ENCODE measurements at places on chromosomes 1 and 21.
A peak's percentile ranks its signal among the peaks of the same experiment; 100 is the strongest.

DNA sequence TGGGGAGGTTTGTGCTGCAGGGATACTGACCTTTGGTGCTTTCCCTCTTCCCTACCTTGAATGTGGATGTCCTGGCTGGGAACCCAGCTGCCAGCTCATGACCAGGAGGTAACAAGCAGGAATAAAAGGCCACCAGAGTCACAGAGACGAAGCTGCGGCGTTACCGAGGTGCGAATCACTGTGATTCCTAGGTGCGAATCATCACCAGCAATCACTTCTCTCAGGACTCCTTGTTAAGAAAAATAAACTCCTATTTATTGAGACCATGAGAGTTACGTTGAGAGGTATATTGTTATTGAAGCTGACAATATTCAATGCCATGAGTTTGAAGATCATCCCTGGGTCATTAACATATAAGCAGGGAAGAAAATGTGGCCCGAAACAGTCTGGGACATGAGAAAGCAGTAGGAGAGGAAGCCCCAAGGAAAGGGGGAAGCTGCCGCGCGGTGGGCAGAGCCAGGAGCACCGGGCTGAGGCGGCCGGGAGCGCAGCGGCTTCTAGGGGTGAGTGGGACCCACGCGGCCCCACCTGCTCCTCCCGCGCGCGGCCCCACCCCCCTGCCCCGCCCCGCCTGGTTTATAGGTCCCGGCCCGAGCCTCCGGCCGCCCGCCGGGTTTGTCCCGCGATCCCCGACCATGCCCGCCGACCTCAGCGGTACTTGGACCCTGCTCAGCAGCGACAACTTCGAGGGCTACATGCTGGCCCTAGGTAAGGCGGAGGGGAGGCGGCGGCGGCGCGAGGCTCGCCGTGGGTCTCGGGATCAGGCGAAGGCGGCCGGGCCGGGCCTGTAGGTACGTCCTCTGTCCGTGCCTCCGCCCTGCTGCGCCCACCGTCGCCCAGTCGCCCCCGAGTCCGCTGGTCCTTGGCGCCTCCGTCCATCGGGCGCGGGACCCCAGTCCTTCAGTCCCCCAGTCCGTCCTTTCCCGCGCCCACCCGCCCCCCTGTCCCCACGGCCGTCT, at the start of gene RBP7:
TSS of gene RBP7 (plus strand) at position 605 of the 959 bp plus-strand sequence. CDS start at position 636, 31 bp downstream.
- peak; percentile 14 for DNase-seq

GRCh38 chr1:232878086-232878485, 72.3 kb upstream of the NTPCR start:
- DNase-seq = no peak

- no peak for DNase-seq
These were observed 16.2 kb downstream of the MASP2 start for GRCh38 chr1:11030865-11031264.

DNA sequence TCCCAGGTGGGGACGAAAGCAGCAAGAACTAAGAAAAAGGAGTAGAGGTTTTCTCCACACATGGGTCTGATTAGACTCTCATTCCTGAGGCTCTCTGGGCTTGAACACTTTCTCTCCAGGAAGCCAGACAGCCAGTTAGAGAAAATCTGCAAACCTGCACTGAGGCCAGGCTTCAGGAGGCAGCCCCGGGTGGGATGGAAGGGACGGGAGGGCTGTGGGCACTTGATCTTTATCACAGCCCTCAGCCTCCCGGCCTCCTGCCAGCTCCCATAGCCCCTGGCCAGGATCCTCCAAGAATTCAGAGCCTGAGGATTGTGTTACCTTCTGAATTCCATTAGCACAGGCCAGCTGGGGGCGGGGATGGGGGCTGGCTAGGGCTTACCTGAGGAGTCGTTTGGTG, 40.1 kb downstream of the SERTAD4 start:
- DNase-seq = no peak

- DNase-seq = no peak
These were observed 131.8 kb downstream of the MIS18A start for GRCh38 chr21:32147041-32147440.

- DNase-seq = no peak
These were observed 28.9 kb downstream of the FAF1 start for GRCh38 chr1:50930965-50931737.

DNA sequence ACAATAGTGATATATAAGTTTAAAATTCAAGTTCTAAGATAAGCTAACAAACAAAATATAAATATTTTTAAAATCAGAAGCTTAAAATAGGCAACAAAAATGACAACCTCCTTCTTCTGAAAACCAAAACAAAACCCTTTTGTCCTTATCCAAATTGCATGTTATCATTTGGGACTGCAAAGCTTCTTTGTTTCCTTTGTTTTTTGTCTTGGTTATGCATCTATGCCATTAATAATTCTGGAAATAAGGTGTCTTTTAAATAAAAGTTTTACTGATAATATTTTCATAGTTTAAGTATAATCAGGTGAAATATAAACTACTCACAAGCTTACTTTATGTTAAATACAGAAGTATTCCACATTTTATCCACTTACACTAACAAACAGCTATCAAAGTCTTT, 20.5 kb downstream of the ADSS2 start:
- no peak for DNase-seq

DNA sequence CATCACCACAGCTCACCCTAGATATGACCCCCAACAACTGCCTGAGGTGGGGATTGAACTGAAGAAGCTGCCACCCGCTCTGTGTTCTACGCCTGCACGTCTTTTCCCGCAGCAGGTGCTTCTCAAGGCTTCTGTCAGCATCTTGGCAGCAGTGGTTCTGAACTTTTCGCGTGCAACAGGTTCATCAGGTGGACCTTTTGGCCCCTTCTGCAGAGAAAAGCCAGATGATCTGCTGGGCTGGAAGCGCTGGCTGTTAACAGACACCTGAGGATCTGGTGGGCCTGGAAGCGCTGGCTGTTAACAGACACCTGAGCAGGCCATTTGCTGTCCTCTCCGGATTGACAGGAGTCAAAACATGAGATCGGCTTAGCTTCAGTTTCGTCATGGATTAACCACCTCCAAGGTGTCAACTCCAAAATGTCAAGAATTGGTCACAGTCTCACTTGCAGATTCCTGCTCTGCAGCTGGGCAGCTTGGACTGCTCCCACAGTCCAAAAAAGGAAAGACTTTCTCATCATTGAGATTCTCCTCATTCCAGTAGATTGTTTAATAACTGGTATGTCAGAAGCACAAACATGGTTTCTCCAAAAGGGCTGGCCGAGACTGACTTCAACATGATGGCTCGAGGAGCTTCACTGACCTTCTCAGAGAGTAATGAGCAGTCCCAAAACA, 4.7 kb downstream of the C1orf174 start:
- no peak for DNase-seq

DNA sequence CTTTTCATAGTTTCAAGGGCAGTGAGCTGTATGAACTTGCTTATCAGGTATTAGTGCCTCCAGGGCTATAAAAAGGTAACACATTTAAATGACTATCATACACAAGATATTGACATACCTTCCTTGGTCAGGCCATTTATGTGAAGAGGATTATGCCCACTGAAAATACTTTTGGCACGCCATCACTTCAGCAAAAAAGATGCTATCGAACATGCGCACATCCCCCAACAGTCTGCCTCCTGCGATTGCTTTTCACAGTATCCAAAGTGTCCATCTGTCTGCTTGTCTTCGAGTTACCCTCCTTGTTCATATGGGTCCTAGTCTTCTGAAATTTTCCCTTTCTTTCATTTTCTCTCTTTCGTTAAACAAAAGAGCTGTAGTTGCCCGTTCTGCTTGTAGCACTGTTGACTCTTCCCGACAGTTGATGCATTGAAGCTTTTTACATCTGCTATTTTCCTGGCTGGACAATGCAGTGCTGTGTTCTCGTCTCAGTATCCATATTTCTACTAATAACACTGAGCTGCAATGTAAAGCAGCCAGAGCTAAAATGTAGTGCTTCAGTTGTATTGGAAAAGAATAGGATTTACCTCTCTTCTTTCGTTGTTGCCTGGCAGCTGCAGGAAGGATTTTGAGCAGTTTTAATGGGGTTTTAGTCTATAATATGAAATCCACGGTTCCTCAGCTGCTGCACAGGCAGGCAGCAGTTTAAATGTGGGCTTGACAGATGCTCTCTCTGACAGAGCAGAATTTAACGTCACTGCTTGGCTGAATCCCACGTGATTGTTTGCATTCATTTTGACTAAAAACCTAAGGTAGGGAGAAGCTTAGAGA, at the start of gene B3GALT2:
TSS of gene B3GALT2 (minus strand) at position 713 of the 831 bp plus-strand sequence. CDS start 5,051 bp downstream, outside the sequence.
- DNase-seq = peak; percentile 44

DNA sequence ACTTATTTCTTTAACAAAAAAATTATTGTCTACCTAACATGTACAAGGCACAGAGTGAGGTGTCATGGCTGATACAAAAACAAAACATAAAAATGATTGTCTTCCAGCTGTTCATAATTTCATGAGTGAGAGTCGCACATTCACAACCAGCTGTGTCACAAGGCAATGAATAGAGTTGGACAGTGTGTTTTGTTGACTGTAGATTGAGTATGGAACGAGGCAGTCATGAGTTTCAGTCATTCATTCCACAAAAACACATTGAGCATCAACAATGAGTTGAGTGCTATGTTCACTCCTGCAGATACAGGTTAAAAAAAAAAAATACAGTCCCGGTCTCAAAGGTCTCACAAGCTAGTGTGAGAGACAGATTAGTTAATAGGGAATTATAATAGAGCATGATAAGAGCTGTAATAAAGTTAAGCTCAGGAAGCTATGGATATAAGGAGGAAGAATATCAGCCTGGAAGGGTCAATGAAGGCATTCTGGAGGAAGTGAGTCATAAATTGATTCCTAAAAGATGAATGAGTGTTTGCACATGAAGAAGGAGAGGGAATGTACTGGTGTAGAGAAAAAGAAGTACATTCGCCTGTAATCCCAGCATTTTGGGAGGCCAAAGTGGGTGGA, 47.8 kb upstream of the ARHGAP29 start:
- DNase-seq = no peak

DNA sequence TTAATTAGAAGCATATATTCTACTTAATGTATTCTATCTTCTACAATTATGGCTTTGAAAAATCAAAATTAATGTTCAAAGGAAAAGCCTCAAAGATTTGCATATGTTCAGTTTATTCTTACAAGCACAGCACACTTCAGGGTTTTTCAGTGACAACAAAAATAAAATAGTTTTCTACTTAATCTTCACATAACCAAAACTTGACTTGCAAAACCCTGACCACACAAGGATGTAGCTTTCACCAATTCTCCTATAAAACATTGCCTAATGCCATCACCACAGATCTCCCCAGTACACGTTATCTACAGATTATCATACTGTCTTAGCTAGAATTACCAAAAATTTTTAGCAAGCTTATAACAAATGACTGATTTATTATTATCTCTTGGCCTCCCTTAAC, 23.3 kb downstream of the LPAR3 start:
- no peak for DNase-seq

GRCh38 chr21:33640697-33641351, 717 bp downstream of the CRYZL1 start:
- DNase-seq = no peak

DNA sequence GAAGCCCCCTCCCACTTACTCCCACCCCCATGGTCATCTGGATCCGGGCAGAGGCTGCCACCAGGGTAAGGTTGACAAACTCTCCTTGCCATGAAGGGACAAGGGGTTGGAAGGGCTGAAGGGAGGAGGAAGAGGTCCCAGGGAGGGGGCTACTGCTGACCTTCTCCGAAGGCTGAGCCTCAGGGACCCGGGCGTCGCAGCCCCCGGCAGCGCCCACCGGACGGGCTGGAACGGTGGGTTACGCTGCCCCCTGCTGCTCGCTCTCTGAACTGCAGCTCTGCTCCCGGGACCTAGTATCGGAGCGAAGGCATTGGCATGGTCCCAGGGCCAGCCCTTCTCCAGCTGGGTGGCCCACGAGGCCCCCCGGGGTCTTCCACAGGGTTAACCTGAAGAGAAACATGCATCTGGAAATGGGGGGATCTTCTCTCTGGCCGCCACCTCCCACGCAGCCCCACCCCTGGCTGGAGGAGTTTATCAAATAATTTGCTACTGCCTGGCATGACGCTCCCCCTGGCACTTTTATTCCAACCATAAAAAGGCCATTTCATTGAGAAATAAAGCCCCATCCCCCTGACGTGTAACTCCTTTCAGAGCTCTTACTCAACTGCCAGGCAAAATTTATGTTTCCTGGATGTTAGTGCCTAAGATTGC, 70.4 kb upstream of the TARDBP start:
- DNase-seq = peak; percentile 38

DNA sequence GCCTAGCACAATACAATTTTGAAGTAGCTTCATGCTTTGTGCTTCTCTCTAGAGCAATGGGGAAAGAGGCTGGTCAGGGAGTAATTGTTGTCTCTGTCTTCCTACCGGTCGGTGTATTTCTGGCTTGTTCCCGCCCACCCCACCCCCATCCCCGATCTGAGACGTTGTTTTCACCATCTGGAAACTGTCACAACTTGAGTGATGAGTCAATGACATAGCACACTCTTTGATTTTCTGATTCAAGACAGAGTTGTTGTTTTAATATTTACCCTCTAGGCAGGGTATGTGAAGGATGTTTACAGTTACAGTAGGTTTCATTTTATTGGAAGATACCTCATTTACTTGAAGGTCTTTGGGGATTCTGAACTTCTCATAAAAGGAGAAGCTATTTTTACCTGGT, 7.0 kb downstream of the IL12RB2 start:
- no peak for DNase-seq

DNA sequence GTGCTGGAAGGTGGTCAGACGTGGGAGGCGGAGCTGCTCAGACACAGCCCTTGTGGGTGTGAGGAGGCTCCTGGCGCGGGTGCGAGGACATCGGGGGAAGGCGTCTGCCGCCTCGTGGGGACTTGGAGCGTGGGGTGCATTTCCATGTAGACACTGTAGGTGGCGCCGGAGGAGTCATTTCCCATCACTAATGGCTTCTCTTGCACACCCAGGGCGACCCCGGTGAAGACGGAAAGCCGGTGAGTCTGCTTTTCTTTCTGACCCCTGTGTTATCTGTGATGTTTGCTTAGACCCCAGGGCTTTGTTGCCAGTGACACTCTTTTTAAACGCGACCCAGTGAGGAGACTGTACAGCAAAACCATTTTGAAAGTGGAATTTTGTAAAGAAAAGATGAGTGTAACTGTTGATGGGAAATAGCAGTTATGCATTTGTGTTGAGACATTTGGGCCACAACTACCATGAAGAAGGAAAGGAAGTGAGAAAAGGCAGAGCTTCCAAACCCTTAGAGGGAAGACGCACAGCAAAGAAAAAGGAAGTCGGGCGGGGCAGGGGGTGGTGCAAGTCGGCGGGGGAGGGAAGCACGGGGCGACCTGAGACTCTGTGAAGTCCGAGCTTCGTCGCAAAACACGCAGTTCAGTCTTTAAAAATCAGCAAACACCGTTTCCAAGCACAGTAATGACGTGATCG, 64.0 kb downstream of the SLC19A1 start:
- peak; percentile 86 for DNase-seq

GRCh38 chr1:17005365-17005740, 6.4 kb downstream of the ATP13A2 start:
- no peak for DNase-seq

- no peak for DNase-seq
These were observed 10.6 kb upstream of the RC3H1 start for GRCh38 chr1:174032671-174033222.

GRCh38 chr1:33180911-33181890, 642 bp downstream of the TRIM62 start:
- DNase-seq = peak; percentile 88
